Thoracic aorta (tissue), 2 donors: ENCODE measurements at places on chromosomes 16 and 17.

DNA sequence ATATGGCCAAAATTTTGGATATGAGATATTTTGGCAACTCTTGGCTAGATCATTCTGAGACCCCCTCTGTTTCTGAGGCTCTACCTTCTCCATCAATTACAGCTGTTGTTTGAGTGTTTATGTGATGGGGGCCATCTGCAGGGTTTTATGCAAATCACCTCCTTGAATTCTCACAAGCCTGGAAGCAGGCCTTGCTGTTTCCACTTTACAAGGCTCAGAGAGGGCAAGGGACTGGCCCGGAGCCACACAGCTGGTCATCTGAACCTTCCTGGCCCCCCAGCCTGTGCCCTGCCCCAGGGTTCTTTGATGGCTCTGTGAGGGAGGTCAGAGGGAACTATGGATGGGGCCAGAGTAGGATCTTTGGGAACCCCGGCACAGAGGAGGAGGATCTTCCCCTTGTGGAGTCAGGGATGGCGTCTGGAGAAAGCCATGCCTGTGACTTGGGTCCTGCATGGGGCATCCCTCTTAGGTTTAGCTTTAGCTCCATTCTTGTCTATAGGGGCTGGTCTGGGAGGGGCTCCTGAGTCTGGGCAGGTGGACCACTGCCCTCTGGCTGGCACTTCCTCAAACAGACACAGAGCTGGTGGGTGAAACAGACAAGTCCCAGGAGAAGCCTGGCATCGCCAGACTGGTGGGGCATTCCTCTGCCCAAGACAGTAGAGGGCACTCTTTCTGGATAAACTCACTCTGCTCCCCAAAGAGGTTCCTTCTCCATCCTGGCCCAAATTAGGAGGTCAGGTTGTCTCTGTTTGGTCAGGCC lies 26.2 kb downstream of the IL21R start:
- no peak for DNase-seq
- H3K4me3 ChIP-seq: no peak overlapping the region

DNA sequence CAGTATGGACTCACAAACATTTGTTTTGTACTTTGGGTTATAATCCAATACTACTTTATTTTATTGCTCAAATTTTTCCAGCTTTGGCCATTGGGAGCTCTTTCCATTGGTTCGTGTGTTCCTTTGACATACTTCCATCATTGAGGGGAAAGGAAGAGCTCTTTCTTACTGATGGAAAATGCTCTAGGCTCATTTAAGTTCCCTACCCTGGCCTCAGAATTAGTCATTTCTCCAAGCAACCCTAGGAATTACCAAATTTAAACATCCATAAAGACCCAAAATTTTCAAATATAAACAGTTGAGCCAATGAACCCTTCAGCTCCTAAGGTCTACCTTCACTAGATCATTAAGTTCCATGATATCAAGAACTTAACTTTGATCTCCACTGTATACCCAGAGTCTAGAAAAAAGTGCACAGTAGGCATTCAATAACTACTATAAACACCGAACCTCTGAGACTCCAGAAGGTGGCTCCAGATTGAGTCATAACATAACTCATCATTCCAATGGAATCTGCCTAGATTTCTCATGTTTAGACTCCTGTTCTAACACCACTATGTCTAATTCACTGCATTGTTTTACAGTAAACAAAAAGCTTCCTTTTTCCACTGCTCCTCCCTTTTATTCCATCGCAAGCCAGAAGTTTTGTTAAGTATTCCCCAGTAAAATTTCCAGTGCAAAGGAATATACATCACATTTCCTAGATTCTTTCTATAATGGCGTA lies 39.0 kb downstream of the SMURF2 start:
- H3K4me3 ChIP-seq: no peak overlapping the region
- H3K36me3 ChIP-seq: no peaks in the 10 kb centered on the region

- no peak overlapping the region for H3K27ac ChIP-seq
- H3K36me3 ChIP-seq: peaks cover 14% of the 10 kb centered on the region
- no peak for DNase-seq
- no peaks in the 10 kb centered on the region for H3K4me1 ChIP-seq
- H3K27me3 ChIP-seq: no peaks in the 10 kb centered on the region
- H3K4me3 ChIP-seq: no peak overlapping the region
These were observed 80.4 kb upstream of the CLEC18A start for GRCh38 chr16:69870761-69871160.

DNA sequence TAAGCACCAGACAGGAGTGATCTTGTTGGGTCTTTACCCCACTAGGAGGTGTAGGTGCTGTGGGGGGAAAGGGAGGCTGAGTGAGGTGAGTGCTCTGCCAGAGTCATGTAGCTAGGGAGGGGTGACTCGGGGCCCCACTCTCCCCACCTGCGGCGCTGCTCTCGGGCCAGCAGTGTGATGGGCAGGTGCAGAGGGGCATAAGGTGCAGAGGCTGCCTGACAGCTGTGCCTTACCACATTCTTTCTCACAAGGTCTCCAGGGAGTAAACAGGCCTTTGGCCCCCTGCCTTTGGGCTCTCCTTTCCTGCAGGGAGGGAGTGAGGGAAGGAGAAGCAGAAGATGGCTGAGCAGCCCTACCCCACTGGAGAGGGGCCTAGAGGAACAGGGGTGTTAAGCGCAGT lies 4.5 kb upstream of the CNP start:
- H3K4me3 ChIP-seq: no peak overlapping the region
- no peaks in the 10 kb centered on the region for H3K27me3 ChIP-seq

- no peak overlapping the region for H3K4me3 ChIP-seq
- DNase-seq: no peak
- H3K36me3 ChIP-seq: no peaks in the 10 kb centered on the region
- H3K4me1 ChIP-seq: no peaks in the 10 kb centered on the region
- H3K27me3 ChIP-seq: no peaks in the 10 kb centered on the region
These were observed 26.8 kb downstream of the CDK5R1 start for GRCh38 chr17:32513579-32513978.

DNA sequence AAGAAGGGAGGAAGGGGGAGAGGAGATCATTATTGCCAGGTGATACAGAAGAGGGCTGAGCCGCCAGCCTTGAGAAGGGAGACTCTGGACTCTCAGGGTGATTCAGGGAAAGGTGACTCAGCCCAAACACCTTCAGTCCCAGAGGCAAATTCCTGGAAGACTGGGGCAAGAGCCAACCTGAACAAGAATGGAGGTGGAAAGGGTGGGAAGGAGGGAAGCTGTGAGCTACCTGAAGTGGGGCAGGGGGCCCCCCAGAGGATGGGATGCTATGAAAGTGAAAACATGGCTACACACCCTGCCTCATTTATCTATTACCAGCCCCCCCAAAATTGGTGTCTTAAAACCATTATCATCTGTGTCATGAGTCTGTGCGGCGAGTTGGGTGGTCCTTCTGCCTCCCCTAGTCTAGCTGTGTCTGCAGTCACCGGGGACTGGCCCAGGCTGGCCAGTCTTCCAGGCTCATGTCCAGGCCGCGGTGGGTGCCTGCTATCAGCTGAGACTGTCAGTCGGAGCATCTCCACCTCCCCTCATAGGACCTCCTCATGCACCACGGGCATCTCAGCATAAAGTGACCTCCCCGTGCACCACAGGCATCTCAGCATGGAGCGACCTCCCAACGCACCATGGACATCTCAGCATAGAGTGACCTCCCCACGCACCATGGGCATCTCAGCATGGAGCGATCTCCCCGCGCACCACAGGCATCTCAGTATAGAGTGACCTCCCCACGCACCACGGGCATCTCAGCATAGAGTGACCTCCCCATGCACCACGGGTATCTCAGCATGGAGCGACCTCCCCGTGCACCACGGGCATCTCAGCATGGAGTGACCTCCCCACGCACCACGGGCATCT lies 3.2 kb upstream of the SLC47A2 start:
- DNase-seq: no peak
- no peak overlapping the region for H3K27ac ChIP-seq
- no peaks in the 10 kb centered on the region for H3K36me3 ChIP-seq
- H3K27me3 ChIP-seq: no peaks in the 10 kb centered on the region
- H3K4me1 ChIP-seq: peaks cover 7% of the 10 kb centered on the region

- H3K27ac ChIP-seq: no peak overlapping the region
- DNase-seq: no peak
- no peaks in the 10 kb centered on the region for H3K36me3 ChIP-seq
- H3K27me3 ChIP-seq: no peaks in the 10 kb centered on the region
- H3K4me1 ChIP-seq: no peaks in the 10 kb centered on the region
These were observed 21.0 kb downstream of the MYLK3 start for GRCh38 chr16:46727184-46727583.

DNA sequence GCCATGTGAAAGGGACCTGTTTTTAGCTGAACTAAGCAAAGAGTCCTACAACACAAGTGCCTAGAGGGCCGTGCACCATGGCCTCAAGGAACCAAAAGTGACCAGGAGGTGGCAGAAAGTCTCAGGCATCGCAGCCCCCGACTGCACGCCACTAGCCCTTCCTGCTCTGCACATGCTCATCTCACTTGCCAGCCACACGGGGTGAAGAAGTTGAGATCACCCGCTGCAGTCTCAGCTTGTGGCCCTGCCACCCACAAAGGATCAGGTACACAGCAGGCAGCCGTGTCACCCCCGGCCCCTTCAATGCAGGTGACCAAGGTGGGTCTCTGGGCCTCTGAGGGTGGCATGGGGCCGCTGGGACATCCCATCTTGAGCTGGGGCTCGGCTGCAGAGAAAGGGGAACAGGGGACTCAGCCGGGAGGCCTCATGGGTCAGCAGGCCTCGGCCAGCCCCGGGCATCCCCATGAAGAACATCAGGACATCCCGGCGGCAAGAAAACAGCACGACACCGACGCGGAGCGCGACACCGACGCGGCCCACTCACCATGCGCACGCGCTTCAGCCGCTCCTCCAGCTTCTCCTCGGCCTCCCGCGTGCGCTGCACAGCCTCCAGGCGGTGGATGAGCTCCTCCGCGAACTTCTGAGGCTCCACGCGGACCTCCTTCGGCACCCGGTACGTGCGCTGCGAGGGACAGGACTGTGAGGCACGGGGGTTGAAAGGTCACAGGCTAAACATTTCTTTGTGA lies 21.0 kb downstream of the PDIA2 start:
- no peak overlapping the region for H3K4me3 ChIP-seq
- H3K27me3 ChIP-seq: no peaks in the 10 kb centered on the region
- no peak for DNase-seq
- H3K36me3 ChIP-seq: peaks cover 2% of the 10 kb centered on the region
- H3K27ac ChIP-seq: no peak overlapping the region

- H3K27ac ChIP-seq: peak overlapping the region; percentile 45
- no peaks in the 10 kb centered on the region for H3K27me3 ChIP-seq
- peaks cover 11% of the 10 kb centered on the region for H3K4me1 ChIP-seq
- DNase-seq: no peak
- H3K4me3 ChIP-seq: peak overlapping the region; percentile 47
These were observed 2.4 kb downstream of the EVI2A start for GRCh38 chr17:31318851-31319661.

GRCh38 chr17:78583091-78583490 lies 5.9 kb upstream of the DNAH17 start:
- H3K4me3 ChIP-seq: no peak overlapping the region
- no peak for DNase-seq
- no peaks in the 10 kb centered on the region for H3K36me3 ChIP-seq
- H3K4me1 ChIP-seq: no peaks in the 10 kb centered on the region
- no peaks in the 10 kb centered on the region for H3K27me3 ChIP-seq

GRCh38 chr17:28963841-28964240 lies 12.5 kb upstream of the PHF12 start:
- H3K4me1 ChIP-seq: no peaks in the 10 kb centered on the region
- no peaks in the 10 kb centered on the region for H3K27me3 ChIP-seq
- H3K4me3 ChIP-seq: no peak overlapping the region
- DNase-seq: no peak
- H3K27ac ChIP-seq: no peak overlapping the region

DNA sequence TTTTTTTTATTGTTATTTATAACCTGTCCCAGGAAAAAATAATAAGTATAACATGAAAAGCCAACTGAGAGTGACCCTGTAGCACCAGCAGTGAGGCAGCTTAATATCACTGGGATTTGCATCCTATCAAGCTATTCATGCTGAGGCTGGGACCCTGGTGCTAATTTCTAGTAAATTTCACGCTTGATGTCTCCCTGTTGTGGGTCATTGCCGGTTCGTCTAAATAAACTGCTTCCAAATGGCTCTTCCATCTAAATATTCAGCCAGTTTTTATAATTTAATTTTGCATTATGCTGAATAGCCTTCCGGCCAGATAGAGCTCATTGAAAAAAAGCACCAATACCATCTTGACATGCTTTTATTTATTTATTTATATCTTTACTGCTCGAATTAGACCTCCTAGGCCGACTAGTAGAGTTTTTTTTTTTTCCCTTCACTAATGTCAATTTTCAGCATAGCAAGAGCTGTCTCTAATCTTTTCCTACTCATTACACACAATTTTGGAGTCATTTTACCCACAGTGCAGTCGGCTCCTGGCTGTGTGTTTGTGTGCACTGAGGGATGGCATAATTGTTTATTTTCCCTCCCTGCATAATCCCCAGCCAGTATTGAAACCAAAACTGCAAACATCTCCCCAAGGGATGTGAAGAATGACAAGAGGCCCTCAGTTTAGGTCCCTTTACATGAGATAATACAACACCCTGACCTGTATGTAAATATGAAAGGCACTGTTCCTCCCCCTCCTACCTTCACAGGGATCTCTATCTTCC lies 168.8 kb downstream of the AATF start:
- no peak overlapping the region for H3K27ac ChIP-seq
- H3K36me3 ChIP-seq: peaks cover 17% of the 10 kb centered on the region
- no peaks in the 10 kb centered on the region for H3K4me1 ChIP-seq

GRCh38 chr16:54125751-54126655 lies 160.6 kb downstream of the IRX3 start:
- no peak overlapping the region for H3K27ac ChIP-seq
- no peaks in the 10 kb centered on the region for H3K4me1 ChIP-seq
- no peak overlapping the region for H3K4me3 ChIP-seq
- H3K36me3 ChIP-seq: no peaks in the 10 kb centered on the region

GRCh38 chr16:84370723-84371552 lies 2.6 kb downstream of the ATP2C2 start:
- H3K27ac ChIP-seq: no peak overlapping the region
- H3K27me3 ChIP-seq: no peaks in the 10 kb centered on the region
- no peaks in the 10 kb centered on the region for H3K4me1 ChIP-seq

DNA sequence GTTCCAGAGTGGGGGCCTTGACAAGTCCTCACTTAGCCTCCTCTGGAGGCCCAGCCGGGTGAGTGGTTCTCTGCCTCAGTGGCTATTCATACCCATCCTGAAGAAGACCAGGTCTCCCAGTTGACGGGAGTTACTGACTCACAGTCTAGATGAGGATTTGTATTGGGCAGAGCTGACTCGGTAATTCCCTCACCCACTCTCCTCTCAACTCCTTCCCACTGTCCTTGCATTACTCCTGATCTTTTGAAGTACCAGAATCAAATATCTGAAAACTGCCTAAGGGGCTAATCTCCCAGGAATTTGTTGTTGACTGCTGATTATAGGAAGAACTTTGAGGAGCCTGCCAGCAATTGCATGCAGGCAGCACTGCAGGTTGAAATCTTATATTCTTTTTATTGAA lies 14.2 kb downstream of the SAP30BP start:
- H3K27ac ChIP-seq: no peak overlapping the region
- no peaks in the 10 kb centered on the region for H3K27me3 ChIP-seq
- H3K4me3 ChIP-seq: no peak overlapping the region
- no peak for DNase-seq

- H3K4me1 ChIP-seq: peaks cover 18% of the 10 kb centered on the region
- H3K36me3 ChIP-seq: no peaks in the 10 kb centered on the region
These were observed 970 bp downstream of the EPN2 start for GRCh38 chr17:19238167-19238505.
